ENCODE measurements at places on chromosomes 16 and 17.

DNA sequence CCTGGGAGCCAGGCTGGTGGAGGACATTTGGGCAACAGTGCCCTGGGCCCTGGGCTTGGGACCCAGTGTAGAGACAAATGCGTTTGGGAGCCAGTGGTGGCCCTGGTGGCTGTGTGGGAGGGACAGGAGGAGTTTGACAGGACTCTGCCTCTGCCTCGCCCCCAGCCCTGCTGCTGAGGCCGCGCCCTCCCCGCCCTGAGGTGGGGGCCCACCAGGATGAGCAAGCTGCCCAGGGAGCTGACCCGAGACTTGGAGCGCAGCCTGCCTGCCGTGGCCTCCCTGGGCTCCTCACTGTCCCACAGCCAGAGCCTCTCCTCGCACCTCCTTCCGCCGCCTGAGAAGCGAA, 11.9 kb upstream of the TCAP start:
- DNase-seq: no peak

GRCh38 chr16:57430955-57431354, 16.2 kb downstream of the CIAPIN1 start:
- DNase-seq: no peak

DNA sequence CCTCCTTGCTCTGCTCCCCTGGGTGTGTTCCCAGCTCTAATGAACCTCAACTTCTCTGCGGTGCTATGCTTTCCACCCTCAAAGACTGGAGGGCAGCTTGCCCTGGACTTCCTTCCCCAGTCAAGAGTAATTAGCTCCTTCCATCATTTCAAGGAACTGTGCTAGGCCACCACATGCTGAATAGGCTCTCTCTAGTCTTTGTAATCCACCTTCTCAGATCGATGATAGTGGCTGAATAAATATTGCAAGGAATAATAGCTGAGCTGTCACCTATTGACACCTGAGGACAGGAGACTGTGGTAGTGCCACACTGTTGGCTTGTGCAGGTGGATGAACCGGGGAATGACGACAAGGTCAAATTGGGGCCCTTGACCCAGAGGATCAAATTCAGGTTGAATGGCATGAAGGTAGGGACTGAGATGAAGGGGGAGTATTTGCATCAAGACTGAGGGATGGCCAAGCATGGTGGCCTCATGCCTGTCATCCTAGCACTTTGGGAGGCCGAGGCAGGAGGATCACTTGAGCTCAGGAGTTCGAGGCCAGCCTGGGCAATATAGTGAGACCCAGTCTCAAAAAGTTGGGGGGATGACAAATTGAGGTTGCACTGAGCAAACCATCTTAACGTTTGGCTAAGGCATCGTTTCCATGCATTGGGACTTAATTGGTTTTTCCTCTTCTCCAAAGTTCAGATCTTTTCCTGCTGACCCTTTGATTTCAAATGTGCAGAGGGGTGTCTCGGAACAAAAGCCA, 18.8 kb upstream of the SLC5A11 start:
- no peak for DNase-seq

GRCh38 chr16:68362262-68362913, 51.6 kb downstream of the PRMT7 start:
- DNase-seq: no peak

DNA sequence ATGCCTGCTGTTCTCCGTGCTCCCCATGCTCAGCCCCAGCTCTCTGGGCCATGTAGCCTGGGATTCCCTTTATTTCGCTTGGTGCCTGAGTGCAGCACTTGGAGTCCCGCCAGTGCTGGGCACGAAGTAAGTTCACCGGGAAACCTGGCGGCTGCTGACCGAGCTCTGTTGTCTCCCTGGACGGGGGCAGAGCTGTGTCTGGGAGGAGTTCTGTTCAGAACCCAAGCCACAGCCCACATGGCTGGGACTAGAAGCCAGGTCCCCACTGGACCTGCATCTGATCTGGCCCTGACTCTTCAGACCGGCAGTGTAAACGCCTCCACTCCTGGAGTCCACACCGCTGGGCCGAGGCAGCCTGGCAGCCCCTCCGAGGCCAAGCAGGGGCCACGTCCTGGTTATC, 37.5 kb upstream of the CIBAR2 start:
- DNase-seq: no peak

- no peak for DNase-seq
Measured at GRCh38 chr17:9700136-9700535, 54.8 kb downstream of the USP43 start.
